ENCODE measurements at places on chromosomes 13 and 19.

DNA sequence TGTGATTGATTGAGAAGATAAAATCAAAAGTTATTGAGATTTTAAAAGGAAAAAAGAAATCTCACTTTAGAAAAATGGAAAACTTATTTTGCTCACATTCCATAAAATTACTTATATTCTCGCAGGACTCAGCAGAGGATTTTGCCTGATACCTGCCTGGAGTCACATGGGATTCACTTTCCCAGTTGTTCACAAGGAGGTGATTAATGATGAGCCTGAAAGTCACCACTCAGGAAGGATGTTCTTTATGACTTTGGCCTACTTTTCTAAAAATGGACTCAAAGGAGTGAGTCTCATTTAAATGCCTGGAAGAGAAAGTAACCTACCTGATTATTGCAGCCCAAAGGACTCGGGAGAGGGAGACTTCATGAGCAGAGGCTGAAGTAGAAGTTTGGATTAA, 34.5 kb upstream of the FAM216B start:
- no peak for DNase-seq

DNA sequence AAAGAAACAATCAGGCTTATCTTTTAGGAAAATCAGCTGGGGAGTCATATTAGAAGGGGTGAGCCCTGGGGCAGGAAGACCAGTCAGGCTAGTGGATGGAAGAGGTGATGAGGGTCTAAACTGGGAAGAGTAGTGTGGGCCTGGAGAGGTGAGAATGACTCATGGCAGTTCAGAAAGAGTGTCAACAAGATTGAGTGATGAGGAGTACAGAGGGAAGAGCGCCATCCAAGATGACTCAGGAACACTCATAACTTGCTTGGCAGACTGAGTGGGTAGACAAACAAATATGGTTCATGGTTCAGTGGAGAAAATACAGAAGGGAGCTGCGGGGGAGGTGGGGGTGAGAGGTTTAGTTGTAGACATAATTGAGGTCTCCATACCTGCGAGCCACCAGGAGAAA, 17.3 kb upstream of the CLDN10 start:
- peak; percentile 92 for DNase-seq

GRCh38 chr13:32124743-32125142, 93.2 kb downstream of the FRY start:
- DNase-seq = no peak

DNA sequence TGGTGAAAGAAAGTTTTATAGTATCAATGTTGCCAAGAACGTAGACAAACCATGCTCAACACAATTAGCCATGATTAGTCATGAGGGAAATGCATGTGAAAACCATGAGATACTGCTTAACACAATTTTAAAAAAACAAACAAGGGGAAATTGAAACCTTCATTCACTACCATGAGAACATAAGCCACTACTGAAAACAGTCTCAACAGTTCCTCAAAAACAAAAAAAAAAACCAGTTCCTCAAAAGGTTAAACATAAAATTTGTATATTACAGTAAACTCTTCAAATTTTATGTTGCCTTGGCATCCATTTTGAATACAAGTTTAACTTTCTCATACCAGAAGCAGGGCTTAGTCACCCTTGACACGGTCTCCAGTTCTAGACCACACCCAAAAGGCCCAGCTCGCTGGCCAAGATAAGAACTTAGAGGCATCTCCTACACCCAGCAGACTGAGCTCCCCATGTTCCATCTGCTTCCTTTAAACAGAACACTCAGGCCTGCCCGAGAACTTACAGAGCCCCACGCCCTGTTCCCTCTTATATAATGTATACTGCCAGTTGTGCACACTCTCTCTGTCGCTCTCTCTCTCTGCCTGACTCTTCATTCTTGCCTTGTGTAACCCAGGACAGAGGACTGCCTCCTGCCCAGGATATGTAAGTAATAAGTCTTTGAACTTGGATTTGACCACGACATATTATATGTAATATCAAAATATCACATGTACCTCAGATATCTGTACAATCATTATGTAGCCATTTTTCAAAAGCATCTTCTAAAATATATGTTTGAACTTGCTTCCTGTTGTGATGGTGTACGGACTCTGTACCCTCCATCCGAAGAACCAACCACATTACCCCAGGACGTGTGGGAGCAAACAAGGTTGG, 67.4 kb downstream of the STK24 start:
- DNase-seq = no peak

- DNase-seq = no peak
Measured at GRCh38 chr13:83471011-83471410, 411.3 kb downstream of the SLITRK1 start.

DNA sequence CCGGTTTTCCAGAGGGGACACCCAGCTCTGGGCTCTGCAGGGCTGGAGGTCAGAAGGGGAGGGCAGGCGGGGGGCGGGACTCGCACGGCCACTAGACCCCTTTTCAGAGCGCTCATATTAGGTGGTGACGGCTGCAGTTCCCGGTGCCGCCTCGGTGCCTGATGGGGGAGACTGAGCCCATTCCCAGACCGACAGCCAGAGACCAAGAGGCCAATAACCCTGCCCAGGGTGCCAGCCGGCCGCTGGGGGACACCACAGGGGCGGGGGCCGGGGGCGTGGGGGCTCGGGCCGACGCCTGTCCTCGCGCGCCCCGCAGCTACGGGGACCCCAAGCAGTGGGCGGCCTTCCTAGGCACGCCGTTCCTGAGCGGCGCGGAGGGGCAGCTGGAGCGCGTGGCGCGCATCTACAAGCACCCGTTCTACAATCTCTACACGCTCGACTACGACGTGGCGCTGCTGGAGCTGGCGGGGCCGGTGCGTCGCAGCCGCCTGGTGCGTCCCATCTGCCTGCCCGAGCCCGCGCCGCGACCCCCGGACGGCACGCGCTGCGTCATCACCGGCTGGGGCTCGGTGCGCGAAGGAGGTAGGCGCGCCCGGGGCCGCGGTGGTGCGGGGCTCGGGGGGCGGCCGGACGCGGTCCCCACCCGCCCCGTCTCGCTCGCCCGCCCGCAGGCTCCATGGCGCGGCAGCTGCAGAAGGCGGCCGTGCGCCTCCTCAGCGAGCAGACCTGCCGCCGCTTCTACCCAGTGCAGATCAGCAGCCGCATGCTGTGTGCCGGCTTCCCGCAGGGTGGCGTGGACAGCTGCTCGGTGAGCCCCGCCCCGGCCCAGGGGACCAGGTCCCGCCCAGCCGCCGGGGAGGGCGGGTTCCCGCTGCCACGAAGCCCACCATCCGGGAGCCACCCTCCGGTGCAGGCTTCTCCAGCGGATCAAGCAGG, 2.4 kb downstream of the TIMM13 start:
- no peak for DNase-seq
